ENCODE measurements at places on chromosomes 5 and 9. TPM values are rescaled to one million over a fixed set of nuclear protein-coding genes. Genes with fewer than 3 reads are reported as not detected.

DNA sequence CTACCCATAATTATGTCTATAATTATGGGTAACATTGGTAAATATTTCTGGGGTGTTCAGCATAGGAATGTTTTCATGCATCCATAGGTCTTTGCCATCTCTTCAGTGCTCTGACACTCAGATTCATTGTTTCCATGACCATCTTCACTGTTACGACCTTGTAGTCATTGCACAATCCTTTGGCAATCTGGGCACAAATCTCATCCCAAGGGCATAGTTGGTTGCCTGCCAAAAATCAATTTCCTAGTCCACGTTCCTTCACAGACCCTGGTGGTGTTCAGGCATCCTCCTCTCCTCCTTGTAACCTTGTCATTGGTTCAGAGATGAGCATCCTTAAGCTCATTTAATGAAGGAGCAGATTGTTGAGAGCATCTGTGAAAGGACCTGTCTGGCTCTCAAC lies 1400.7 kb downstream of the CDH12 start:
- no peak for DNase-seq

DNA sequence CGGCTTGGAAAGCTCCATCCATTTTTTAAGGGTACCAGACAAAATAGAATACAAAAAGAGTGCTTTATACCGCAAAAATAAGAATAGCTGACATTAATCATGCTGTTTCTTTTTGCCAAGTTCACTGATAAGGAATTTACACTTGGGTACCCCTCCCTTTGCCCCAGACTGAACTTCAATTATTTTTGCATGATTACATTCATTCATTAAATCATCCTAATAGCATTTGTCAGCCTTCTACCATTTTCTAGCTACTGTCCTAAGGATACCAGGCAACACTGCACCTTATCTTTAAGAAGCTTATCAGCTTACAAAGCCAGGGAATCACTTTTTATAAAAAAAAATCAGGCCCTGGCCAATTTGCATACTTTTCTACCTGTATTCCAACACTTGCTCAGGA lies 48.4 kb downstream of the YIPF5 start:
- no peak for DNase-seq

MYOT gene
- 38.9 TPM for total RNA-seq

SPATA31E1 gene
- total RNA-seq, result not detected

- no peak for DNase-seq
Observed at GRCh38 chr9:121637713-121638220, 13.7 kb upstream of the DAB2IP start.

ANXA2R gene
- 1.2 TPM for total RNA-seq

DNA sequence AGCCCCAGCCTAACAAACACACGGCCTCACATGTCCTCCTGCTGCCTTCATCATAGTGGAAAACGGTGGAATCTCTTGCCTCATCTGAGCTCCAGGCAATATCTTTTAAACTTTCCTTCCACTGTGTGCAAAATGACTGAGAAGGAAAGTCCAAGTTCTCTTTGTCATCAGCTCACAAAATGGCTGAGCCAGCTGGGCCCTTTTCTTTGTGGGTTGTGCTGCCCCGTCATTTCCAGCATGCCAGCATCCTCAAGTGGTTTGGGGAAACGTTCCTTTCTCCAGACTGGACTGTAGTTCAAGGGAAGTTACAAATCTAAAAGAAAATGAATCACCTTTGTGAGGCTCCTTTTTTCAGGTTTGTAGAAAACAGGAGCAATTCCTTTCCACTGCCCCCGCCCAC lies 171.1 kb upstream of the FSTL4 start:
- DNase-seq, result no peak

GFI1B gene
- total RNA-seq, result not detected

- DNase-seq, result no peak
Observed at GRCh38 chr9:133897675-133898074, 94.4 kb downstream of the VAV2 start.

GRCh38 chr5:135328128-135328687 lies 70.8 kb downstream of the MACROH2A1 start:
- DNase-seq, result no peak
